ENCODE measurements at places on chromosomes 5 and 9.

- no peak for DNase-seq
Measured at GRCh38 chr5:167208911-167209310, 1082.5 kb upstream of the WWC1 start.

GRCh38 chr9:134930398-134930797 is 12.7 kb upstream of the FCN1 start:
- DNase-seq, result no peak

GRCh38 chr5:64269164-64269563 is 103.5 kb downstream of the RNF180 start:
- no peak for DNase-seq

DNA sequence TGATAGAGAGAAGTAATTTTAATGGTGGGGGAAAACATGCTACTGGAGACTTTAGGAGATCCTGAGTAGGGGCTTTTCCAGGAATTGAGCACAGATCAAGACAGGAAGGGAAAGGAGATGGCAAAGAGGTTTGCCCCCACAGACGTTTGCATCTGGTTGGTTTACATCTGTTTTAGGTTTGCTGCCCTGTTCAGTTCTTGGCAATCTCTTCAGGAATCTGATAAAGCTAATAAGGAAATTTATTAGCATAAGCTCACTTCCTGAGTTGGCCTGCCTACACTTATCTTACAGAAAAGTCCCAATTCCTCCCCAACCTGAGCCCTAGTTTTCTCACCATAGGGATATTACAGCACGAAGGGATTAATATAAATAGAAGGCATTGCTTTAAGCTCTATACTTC is 3.4 kb upstream of the CFAP95 start:
- DNase-seq, result no peak

DNA sequence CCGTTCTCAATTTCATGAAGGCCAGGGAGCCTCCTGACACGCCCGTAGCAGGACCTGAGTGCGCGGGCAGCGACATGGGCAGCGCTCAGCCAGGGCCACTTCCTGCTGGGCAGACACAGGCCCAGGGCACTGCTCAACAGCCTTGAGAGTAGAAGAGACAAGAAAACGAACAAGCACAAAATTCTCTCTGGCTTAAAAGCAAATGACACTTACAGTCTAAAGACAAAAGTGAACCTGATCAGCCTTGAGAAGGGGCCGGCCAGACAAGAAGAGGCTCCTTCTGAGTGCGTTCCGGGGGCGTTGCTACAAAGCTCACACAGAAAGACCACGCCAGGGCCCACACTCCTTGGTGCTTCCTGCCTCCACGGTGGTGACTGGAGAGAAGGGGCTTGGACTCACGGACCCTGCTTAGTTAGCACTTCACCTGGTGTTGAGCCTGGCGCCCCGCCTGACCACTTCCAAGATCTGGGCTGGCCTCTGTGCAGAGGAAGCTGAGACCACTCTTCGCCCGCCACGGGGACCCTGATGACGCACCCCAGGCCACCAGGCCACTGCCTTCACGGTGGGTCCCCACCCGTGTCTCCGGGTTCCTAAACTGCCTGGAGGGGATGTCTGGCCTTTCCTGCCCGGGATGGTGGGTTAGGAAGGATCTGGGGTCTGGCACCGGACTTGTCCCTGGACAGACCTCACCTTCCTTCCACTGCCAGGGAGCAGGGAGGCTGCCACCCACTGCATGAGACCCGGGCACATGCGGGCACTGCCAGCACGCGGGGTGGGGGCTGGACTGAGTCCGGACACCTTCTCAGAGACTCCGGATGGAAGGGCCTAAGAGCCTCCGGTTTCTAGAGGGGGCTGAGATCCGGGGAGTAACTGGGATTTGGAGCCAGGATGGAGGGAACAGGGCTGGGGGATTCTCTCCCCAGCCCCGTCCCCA is 1.3 kb downstream of the SLC12A7 start:
- no peak for DNase-seq

DNA sequence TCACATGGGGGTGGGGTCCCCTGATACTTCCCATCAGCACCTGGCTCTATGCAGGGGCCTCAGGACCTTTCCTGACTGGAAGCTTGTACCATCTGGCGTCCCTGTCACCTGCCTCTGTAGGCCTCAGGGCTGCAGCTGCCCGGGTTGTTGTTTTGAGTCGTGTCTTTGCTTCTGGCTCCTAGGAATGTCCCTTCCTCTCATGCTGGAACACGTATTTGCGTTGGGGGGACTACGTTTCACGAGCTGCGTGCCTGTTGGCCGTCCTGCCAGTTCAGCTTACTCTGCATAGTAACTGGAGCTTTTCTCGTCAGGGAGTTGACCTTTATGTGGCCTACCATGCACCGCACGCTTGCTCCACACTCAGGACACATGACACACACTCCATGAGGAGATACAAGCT is 54.9 kb upstream of the IRX4 start:
- no peak for DNase-seq

DNA sequence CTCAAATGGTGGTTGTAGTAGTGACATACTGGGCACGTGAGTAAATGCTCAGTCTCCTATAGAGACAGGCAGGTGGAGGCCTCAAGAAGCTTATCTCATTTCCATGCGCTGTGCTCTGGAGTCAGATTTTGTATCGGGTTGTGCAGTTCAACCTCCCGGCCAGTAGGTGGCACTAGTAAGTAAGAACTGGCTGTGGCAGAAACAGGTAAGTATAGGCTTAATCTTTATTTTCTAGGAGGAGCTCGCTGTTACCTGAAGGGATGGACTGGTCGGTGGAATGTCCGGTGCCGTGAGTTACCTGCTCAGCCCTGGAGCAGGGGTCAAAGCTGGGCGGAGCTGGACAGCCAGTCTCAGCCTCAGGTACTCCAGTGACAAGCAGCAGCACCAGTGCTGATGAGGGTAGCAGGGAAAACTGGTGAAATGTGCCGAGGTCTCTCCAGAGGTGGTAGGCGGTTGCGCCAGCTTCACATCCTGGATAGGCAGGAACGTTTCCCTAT is 880.1 kb upstream of the SEMA6A start:
- no peak for DNase-seq

DNA sequence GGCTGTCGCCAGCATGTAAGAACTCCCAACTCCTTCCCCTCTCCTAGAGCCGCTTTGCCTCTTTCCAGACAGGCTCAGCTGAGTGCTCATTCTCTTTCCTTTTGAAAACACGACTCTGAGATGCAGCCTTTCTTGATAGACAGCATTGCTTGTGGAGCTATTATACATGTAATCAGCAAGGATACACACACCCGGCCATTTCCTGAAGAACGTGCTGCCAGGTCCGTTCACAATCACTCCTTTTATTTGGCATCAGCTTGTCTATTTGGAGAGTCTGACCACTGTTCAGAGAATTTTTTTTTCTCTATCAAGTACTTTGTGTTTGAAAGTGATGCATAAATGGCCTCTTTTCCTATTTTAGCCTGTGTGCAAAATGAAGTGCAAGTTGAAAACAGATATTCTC is 328.7 kb downstream of the MARCHF11 start:
- no peak for DNase-seq

- DNase-seq, result no peak
Measured at GRCh38 chr5:79417495-79417894, 96.4 kb downstream of the HOMER1 start.

DNA sequence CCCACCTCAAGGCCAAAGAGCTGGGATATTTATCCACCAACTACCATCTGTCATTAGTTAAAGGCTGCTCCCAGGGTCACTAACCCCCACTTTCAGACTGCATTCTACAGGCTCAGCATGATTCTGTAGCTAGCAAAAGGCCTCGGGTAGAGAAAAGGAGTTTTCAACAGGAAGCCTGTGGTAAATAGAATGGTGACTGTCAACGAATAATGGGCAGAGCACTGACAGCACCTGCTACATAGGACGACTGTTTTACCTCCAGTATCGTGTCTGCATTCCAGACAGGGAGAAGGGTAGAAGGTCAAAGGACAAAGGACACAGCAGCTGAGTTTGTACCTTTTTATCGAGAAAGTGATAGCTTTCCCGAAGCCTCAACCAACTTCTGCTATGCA is 20.3 kb downstream of the MFAP3 start:
- DNase-seq, result no peak

GRCh38 chr5:151383011-151383410 is 35.7 kb upstream of the SLC36A2 start:
- no peak for DNase-seq

GRCh38 chr9:124602632-124603031 is 95.4 kb upstream of the NR5A1 start:
- DNase-seq, result no peak

DNA sequence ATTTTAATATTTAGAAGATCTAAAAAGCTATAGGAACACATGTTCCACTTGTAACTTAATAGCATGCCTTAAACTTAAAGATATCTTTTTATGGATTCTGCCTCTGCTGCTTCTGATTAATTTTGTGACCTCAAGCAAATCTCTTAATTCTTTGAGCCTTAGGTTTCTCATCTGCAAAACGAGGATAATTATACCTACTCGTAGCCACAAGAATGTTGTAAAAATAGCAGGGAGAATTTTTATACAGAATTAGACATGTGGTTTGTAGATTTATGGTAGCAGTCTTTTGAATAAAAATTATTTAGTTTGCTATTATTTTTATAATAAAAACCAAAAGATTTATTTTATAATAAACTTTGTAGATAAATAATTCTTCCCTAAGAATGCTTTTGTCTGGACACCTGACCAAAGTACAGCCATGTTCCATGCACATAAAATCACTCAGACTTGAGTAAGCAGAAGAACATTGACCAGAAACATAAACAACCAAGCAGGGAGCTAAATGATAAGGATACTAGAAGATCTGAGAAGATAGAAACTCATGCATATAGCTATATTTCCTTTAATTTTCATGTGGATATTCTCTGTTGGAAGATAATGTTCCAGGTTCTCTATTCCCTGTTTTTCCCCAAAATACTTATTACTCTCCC is 18.5 kb downstream of the C9orf85 start:
- no peak for DNase-seq

DNA sequence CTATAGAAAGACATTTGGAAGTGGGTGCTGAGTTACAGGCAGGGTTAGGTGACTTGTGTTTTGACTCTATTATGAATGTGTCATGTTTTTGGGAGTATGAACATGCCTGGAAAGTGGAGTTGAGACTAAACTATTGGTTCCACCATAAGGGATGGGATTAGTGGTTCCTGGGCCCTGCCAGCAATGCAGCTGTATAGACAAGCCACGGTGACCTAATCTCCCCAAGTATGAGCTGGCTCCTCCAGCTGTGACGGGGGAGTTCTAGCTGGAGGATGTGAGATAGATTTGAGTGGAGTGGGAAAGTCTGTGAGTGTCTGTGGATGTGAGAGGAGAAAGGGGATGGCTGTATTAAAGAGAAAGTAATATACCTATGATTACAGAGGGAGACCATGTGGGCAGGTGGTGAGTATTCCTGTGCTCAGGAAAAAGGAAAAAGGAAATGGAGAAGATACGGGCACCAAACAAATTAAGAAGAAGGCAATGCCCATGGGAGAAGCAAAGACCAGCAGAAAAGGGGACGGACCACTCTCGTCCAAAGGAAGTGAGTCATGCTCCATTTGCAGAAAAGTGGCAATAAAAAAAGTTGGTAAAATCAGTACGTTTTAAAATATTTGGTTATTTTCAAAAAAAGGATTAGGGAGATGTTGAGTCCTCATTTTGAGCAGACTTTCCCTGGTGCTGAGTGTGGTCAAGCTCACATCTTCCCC is 48.3 kb upstream of the ICE1 start:
- no peak for DNase-seq

DNA sequence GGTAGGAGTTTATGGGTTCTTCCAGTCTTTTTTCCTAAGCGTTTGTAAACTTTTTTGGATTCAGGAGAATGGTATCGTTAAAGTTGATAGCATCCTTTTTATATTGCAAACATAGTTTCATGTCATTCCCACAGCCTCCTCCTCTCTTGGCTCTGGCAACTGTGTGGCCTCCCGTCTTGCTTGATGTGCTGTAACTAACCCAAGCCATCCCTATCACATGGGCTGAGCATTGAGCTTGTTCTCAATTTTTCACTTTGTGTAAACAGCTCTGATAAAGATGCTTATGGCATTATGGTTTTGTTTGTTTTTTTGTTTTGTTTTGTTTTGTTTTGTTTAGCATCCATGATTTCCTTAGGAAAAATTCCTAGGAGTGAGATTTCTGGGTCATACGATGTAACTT is 4.6 kb downstream of the STKLD1 start:
- no peak for DNase-seq

- DNase-seq, result no peak
Measured at GRCh38 chr5:157286761-157287211, 20.9 kb downstream of the CYFIP2 start.

GRCh38 chr9:132837501-132838286 is 40.4 kb downstream of the AK8 start:
- DNase-seq, result no peak

DNA sequence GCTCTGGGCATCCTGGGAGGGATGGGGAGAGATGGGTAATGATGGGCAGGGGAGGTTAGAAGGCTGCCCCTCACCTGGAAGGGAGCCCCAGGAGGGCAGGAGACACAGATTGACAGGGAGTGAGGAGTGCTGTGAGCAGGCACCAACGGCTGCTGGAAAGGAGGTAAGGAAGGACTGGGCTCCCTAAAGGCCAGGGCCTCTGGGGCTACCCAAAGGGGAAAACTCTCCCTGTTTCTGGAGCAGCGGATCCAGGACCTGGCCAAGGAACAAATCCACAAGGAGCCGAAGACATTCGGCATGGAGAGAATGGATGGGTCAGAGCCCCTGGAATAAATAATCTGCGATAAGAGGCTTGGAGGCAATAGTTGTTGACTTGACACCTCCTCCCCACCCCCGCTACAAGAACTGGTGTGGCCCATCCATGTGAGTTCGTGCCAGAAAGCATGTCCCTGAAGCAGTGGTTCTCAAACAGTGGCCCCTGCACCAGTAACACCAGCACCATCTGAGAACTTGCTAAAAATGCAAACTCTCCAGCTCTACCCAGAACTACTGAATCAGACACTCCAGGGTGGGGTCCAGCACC is 208.3 kb downstream of the GABBR2 start:
- DNase-seq, result no peak

- DNase-seq, result no peak
Measured at GRCh38 chr5:63053019-63053638, 474.5 kb downstream of the LRRC70 start.

- no peak for DNase-seq
Measured at GRCh38 chr5:168317096-168317520, 25.7 kb downstream of the WWC1 start.
